Kidney (tissue), 22 donors: ENCODE measurements at places on chromosomes 11 and 22. TPM values are rescaled to one million over a fixed set of nuclear protein-coding genes. Genes with fewer than 3 reads are reported as not detected.

The OR5A1 gene
- polyA plus RNA-seq = not detected

- no peak for DNase-seq
- no peaks in the 10 kb centered on the region for H3K27me3 ChIP-seq
- no peak overlapping the region for H3K4me3 ChIP-seq
- no peak overlapping the region for H3K27ac ChIP-seq
- H3K36me3 ChIP-seq = no peaks in the 10 kb centered on the region
These were observed 546.2 kb downstream of the TMEM135 start for GRCh38 chr11:87583931-87584330.

DNA sequence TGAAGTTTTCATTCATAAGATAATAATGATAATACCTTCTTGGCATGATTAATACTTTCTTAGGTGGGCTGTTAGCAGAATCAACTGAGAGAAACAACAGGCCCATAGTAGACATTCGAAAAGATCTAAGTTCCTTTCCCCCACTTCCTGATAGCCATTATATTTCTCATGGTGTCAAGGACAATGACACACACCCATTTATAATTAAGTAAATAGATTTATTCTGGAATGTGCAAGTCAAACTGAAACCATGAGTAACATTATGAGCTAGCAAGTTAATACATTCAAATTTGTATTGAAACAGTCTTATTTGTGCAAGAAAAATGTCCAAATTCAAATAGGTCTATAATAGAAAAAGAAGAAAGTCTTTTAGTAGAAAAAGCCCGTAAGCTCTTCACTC lies 301.1 kb downstream of the GUCY1A2 start:
- no peak overlapping the region for H3K4me3 ChIP-seq
- H3K27ac ChIP-seq = no peak overlapping the region
- no peaks in the 10 kb centered on the region for H3K4me1 ChIP-seq
- H3K27me3 ChIP-seq = no peaks in the 10 kb centered on the region

- no peaks in the 10 kb centered on the region for H3K27me3 ChIP-seq
- no peaks in the 10 kb centered on the region for H3K4me1 ChIP-seq
- DNase-seq = no peak
- no peak overlapping the region for H3K27ac ChIP-seq
These were observed 86.7 kb downstream of the ALX4 start for GRCh38 chr11:44223238-44223637.
